Activated CD4-positive, CD25-positive, alpha-beta regulatory T cell treated with anti-CD3 and anti-CD28 coated beads, Interleukin-2, amount 50 U/mL, for 24 hours (primary cell): ENCODE measurements at places on chromosomes 6 and 20.
A peak's percentile ranks its signal among the peaks of the same experiment; 100 is the strongest.

DNA sequence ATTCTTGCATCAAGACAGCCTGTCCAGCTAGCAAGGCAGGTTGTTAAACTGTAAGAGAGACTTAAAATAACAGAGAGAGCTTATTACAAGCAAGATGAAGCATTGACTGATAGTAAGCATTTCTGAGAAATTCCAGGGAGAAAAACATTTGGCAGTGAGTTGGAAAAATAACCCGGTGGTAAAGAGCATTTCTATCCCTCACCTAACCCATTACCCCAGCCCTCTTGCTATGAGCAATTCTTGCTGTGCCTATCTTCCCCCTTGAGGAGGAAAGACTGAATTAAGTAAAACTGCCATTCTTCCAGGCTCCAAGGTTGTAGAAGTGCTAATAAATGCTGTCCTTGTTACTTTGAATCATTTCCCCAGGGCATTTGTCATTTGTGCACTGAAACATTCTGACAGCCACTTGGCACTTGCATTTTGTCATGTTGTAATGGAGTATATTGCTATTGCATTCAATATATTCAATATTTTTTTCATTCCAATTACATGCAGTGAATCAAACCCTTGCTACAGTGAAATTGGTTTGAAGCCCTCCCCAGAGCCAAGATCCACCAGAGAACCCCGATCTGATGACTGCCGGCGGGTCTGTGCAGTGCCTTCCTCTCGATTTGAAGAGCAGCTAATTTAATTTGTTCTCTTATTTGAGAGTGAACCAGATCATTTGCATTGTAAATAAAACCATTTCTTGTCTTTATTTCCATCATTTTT is 291.1 kb downstream of the HIVEP2 start:
- no peak for ATAC-seq

DNA sequence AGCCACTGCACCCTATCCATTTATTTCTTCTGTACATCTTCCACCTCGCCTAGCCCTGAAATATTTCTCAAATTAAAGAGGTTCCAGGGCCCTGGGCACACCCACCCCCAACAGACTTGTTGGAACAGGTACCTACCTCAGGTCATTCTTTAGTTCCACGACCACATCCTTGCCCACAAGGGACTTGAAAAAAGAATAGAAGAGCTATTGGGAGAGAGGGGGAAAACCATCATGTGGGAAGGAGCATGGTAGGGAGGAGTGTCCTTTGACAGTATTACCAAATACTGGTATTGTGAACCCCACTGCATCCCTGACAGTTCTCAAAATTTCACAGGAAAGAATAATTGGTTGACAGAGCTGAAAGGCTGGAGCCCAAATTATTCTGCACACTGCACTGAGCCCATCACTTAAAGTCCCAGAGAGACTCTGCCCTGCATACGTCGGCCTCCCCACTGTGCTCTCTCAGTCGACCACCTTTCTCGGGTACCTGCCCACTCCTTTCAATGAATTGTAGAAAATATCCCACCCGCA is 762 bp downstream of the LSM2 start:
- ATAC-seq = peak; percentile 18

DNA sequence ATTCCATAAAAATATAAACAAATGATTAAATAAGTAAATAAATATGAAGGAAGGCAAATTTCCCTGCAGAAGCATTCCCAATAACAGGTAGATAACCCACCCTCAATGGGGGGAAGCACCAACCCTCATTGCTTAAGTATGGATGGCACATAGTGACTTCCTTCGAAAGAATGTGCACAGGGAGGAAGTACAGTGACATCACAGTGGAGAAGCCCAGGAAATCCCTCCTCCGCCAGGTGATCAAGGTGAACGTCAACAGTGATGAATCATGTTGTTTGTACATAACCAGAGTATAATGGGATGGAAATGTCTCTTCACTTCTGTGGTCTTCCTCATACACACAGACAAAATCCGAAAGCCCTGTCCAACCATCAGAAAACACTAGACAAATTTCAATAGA is 267.9 kb downstream of the THBS2 start:
- ATAC-seq = no peak

- ATAC-seq = no peak
Observed at GRCh38 chr20:22354647-22355046, 229.7 kb downstream of the FOXA2 start.

DNA sequence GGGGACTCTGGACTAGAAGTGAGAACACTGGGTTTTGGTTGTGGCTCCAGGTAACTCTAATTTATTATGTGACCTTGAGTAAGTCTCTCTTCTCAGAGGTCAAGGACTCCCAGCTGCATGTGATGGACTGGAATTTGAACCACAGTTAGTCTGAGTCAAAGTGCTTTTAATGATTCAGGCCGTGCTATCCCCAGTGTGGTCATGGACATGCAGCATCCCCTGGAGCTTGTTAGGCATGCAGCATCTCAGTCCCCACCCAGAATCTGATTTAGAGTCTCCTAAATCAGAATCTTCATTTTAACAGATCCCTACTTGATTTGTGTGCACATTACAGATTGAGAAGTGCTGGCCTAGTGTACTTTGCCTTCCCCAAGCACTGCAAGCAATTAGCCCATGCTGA is 74.2 kb downstream of the TOX2 start:
- no peak for ATAC-seq

DNA sequence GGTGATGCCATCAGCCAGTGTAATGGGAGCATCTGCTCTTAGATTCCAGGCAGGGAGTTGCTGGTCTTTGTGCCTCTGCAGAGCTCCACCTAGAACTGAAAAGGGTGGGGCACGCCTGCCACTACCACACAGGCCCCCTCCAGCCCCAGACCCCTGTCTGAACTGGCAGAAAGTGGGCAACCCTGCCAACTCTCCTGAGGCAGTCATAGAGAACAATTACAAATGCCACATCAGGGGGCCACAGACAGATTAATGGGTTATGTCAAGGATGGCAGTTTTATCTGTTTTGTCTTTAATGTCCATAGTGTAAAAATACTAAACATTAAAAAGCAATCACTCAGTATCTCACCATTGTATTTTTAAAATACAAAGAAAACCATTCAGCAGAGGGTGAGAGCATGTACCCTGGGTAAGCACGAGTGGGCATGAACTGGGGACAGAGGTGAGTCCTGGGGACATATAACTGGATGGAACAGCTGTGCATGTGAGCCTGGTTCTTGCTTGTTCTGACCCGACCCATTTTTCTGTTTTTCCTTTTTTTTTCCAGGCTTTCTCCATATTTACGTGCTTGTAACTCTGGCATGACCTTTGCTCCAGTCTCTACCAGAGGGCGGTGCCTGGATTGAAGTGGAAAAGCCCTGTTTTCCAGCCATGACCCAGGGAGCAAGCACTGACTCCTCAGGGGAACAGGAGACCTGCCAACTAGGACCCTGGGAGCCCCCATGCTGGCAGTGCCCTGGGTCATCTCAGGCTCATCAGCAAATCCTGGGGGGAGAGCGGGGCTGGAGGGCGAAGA is 8.2 kb downstream of the TRAF3IP2 start:
- no peak for ATAC-seq

GRCh38 chr6:70415660-70416059 is 2.4 kb downstream of the FAM135A start:
- ATAC-seq = no peak

GRCh38 chr6:29907637-29908340 is 34.5 kb upstream of the HLA-A start:
- no peak for ATAC-seq
